Pulmonary artery endothelial cell (primary cell): ENCODE measurements at places on chromosomes 6 and 20. TPM values are rescaled to one million over a fixed set of nuclear protein-coding genes. Genes with fewer than 3 reads are reported as not detected.

DNA sequence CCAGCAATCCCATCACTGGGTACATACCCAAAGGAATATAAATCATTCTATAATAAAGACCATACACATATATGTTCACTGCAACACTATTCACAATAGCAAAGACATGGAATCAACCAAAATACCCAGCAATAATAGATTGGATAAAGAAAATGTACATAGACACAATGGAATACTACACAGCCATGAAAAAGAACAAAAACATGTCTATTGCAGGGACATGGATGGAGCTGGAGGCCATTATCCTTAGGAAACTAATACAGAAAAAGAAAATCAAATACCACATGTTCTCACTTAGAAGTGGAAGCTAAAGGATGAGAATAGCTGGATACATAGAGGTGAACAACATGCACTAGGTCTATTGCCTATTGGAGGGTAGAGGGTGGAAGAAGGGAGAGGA lies 674.6 kb downstream of the PHF3 start:
- DNase-seq: no peak

DNA sequence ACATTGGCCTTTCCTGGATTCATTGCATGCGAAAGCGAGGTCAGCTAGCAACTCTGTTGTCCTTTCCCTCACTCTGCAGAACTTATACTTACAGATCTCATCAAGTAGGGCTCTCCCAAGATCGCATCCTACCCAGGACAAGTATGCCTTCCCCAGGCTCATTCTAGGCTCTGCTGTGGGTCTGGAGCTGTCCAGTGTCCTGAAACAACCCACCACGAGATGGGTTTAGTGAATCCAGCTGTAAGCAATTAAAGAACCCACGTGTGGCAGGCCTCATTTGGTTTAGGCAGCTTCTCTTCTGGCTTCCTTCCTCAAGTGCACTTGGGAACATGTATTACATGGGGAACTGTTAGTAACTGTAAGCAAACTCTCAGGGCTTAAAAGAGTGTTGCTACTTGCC lies 406.5 kb upstream of the CHD6 start:
- DNase-seq: no peak

Gene LAMP5
- 0.14 and 0.59 TPM in 2 replicates for total RNA-seq

GRCh38 chr6:24692003-24692402 lies 25.1 kb downstream of the ACOT13 start:
- DNase-seq: no peak

Gene SLC17A9
- total RNA-seq: 9.4 and 15.4 TPM in 2 replicates

DNA sequence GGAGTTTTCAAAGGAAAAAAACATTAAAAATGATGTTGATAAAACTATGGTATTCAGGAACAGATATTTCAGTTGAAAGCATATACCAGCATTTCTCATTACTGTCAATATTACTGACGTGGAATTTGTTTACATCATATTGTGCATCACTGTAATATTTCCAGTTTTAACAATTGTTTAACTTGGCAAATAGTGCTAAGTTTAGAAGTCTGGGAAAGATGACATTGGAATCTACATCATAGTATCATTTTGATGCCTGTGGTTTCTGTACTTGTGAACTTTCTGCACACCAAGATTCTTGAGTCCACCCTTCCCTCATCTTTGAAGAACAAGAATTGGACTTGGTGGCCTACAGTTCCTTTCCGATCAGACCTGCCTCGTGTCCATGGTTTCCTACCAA lies 98.1 kb downstream of the RALGAPA2 start:
- no peak for DNase-seq

DNA sequence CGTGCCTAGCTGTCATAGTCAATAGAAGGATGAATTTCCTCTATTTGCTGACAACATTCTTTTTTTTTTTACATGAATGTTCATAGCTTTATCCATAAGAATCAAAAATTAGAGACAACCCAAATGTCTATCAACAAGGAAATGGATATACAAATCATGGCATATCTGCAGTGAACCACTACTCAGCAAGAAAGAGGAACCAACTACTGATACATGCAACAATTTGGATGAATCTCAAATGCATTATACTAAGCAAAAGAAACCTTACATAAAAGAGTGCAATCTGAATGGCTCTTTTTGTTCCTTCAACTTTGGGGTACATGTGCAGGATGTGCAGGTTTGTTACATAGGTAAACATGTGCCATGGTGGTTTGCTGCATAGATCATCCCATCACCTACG lies 17.7 kb upstream of the MCM9 start:
- DNase-seq: no peak

DNA sequence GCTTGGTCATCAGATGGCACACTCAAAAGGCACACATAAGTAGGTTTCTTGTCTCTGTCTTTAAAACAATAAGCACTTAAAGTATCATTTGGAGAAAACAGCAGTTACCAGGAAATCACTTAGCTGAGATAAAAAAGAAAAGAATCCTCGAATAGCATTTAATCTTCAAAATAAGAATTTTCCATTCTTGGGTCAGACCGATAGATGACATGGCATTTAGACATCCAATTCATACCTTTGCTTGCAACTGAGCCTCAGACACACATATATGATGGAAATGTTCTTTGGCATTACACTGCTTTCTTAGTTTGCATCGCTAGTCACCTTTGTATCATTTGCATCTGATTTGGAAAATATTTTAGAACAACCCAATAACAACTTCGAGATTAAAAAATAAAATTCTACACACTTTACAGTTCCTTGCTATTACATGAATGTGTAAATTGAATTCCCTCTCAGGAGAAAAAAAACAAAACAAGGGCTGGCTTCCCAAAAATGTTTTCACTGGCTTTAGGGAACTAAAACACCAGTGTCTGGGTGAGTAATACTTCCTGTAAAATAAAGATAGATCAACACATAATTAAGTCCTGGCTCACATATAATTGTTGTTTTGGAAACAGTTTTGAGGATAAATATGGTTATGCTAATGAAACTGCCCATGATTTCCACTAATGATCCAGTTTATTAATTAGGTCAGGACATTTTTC lies 1.3 kb upstream of the RNF217 start:
- no peak for DNase-seq

- DNase-seq: no peak
Measured at GRCh38 chr6:155505608-155505989, 50.0 kb upstream of the NOX3 start.

DNA sequence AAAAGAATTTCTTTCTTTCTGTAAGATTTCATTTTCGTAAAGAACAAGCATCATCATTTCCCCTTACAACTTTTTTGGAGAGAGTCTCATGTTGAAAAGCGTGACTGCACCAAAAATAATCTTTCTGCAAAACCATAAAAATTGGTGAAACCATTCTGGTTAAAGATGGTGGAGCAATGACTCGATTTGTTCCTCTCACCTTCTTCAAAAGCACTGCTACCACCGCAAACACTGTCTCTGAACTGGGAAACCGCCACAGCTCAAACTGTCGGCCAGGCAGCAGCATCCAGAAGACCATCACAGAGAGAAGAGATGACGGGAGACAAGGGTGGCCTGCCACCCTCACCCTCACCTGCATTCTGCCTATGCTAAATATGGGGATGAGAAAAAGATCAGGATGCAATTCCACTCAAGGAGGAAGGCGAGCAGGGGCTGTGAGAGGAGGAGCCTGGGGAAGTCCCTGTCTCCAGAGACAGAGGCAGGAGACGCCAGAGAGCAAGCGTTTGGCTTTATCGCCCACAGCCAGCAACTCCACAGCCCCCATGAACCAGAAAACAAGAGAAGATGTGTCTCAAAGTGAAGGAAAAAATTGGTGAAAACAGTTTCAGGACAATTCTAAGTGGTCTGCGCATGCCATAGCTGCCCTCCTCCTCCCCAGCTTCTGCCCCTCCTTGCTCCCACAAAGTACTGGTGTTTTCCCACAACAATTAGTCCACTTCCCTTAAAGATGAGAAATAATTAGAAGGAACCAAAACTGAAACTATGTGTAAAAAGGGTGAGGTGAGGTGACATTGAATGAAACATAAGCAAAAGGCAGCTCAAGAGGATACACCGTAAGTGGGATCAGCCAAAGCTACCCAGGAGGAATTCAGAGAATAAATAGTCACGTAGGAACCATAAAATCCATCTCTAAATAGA lies 255.5 kb downstream of the KIF16B start:
- no peak for DNase-seq

DNA sequence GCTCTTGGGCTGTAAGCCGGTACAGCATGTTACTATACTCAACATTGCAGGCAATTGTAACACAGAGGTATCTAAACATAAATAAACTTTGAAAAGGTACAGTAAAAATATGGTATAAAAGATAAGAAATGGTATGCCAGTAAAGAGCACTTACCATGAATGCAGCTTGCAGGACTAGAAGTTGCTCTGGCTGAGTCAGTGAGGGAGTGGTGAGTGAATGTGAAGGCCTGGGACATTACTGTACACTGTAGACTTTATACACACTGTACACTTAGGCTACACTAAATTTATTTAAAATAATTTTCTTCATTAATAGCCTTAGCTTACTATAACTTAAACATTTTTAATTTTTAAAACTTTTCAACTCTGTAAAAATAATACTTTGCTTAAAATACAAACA lies 37.8 kb upstream of the ANKEF1 start:
- DNase-seq: no peak

- no peak for DNase-seq
Measured at GRCh38 chr6:3960754-3961361, 111.7 kb downstream of the FAM50B start.

Gene SMLR1
- total RNA-seq: not detected in 2 replicates

Gene GJA1
- total RNA-seq: 313 and 605 TPM in 2 replicates

Gene BLTP3A
- 6.4 and 7.5 TPM in 2 replicates for total RNA-seq

Gene SH3BGRL2
- 24.4 and 26.3 TPM in 2 replicates for total RNA-seq
